Activated T-helper 17 cell treated with anti-CD3 and anti-CD28 coated beads, Interleukin-2, amount 50 U/mL, for 72 hours (primary cell): ENCODE measurements at places on chromosomes 1 and 21.

DNA sequence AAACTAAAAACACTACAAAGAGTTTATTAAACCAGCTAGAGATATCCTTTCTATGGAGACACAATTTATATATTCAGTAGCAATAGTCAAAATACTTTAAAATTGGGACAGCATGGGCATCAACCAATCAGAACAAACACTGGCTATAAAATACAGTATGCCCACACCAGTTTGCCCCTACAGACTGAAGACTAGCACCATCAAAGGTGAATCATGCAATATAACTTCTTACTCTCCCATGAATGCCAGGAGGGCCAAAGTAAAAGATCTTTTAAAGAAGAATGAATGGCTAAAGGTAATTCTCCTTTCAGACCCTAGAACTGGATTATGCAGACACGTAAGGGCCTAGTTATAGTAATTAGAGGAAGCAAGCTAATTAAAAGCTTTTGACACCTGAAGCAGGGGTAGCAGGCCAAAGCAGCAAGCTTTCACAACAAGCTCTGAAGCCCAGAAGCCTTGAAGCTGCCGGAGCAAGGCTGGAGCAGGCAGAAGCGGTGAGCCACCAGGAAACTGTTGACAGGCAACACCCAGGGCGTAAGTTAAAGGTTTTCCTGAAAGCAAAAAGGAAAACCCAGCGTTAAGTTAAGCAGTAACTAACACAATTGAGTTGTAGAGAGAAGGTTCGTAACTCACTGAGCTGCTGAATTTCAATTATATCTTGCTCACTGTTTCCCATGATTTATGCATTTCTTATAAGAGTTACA lies 99.3 kb downstream of the CDC42BPA start:
- ATAC-seq = no peak

DNA sequence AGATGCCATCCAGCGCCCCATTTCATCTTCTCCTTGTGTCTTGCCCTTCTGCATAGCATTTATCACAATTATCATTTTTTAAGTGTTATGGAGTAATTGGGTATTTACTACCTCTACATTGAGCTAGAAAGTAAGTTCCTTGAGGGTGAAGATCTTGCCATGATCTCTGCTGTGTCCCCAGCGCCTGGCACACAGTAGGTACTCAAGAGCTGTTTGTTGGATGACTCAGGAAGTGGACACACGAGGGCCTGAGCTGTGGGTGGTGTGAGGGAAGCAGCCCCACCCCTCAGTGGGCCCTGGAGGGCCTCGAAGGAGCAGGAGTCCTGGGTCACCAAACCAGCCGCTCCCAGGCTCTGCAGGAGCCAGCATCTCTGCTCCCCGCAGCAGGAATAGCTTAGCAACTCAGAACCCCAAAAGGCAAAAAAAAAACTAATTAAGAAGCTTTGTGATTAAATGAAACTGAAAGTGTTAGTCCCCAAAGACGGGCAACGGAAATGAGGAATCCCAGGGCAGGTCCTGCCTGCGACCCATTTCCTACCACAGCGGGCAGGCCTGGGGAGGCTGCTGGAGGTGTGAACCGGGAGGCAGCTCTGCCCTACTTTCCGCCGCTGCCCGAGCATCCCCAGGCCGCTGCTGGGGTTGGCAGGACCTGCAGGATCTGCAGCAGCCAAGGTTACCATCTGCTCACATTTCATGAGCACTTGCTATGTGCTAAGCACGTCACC lies 87.7 kb downstream of the LACTBL1 start:
- peak; percentile 74 for ATAC-seq

- no peak for ATAC-seq
These were observed 428.4 kb downstream of the BRINP3 start for GRCh38 chr1:190049314-190049713.

DNA sequence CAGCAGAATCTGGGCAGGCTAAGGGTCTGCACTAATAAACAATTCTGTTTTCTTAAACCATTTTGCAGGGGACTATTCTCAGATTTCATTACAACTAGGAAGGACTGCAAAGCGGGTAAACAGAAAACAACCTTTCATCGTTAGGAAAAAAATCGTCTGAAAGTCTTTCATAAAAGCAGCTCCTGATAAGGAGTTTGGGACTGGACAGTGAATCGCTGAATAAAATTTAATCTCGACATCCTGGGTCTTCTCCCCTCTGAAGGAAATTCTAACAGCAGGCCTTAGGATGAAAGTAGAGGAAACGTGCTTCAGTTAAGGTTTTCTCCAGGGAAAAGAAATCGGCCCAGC lies 471 bp upstream of the MTF2 start:
- no peak for ATAC-seq

- ATAC-seq = no peak
These were observed 2.6 kb upstream of the TTC34 start for GRCh38 chr1:2803931-2804627.
